ENCODE measurements at places on chromosomes 12 and 14. TPM values are rescaled to one million over a fixed set of nuclear protein-coding genes. Genes with fewer than 3 reads are reported as not detected.

The ASIC1 gene
- total RNA-seq = 4.1 TPM

The ARHGEF40 gene
- 79.2 TPM for total RNA-seq

The KRT72 gene
- 0.21 TPM for total RNA-seq

The TTC7B gene
- total RNA-seq = 23.9 TPM

The LRRIQ1 gene
- total RNA-seq = 1.1 TPM

The TARBP2 gene
- total RNA-seq = 16.1 TPM

The ASB2 gene
- total RNA-seq = 69.5 TPM

The TAS2R31 gene
- 17.7 TPM for total RNA-seq

The SOX5 gene
- 7.8 TPM for total RNA-seq

The SLC11A2 gene
- total RNA-seq = 54.9 TPM

The PIK3C2G gene
- total RNA-seq = 3.6 TPM

The EPYC gene
- total RNA-seq = not detected

The C14orf132 gene
- total RNA-seq = 35.2 TPM

The WNT1 gene
- not detected for total RNA-seq

The GLIPR1L2 gene
- total RNA-seq = 2.8 TPM

The RNASE4 gene
- 21.0 TPM for total RNA-seq

The EXOC3L4 gene
- 6.3 TPM for total RNA-seq

The IL26 gene
- not detected for total RNA-seq

The FGD6 gene
- total RNA-seq = 21.4 TPM

The LHX5 gene
- total RNA-seq = not detected

The TEX22 gene
- not detected for total RNA-seq

Measured in tongue (tissue), 3 donors.